ENCODE measurements at places on chromosomes 6 and 20.
A peak's percentile ranks its signal among the peaks of the same experiment; 100 is the strongest.

DNA sequence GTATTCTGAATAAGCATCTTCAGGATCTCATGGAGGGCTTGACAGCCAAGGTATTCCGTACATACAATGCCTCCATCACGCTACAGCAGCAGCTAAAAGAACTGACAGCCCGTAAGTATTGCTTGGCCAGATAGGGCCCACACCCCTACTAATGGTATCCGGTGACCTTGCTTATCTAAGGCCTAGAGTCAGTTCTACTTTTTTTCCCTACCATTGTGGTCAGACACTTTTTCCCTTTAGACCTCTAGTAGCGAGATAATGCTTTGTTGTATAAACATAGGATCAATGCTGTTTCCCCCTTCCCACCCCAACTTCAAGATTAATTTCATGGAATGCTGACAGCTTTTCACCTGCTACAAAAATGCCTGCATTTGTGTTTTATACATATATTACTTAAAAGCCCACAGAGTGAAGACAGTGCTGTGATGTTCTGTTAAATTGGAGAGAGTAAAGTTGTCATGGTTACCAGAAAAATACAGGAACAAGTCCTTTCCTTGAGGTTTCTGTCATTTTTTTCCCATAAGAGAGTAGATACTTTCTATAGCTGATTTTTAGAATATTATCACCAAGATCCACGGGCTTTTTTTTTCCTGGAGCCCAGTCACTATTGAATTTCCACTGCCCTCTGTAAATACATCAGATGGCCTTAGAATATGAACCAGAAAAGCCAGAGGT, 20.9 kb upstream of the PLCG1 start:
- no peak for DNase-seq

- no peak for DNase-seq
Observed at GRCh38 chr20:1308067-1308701, 20.8 kb downstream of the SDCBP2 start.

GRCh38 chr20:62337558-62338293, 29.4 kb downstream of the LAMA5 start:
- no peak for DNase-seq

DNA sequence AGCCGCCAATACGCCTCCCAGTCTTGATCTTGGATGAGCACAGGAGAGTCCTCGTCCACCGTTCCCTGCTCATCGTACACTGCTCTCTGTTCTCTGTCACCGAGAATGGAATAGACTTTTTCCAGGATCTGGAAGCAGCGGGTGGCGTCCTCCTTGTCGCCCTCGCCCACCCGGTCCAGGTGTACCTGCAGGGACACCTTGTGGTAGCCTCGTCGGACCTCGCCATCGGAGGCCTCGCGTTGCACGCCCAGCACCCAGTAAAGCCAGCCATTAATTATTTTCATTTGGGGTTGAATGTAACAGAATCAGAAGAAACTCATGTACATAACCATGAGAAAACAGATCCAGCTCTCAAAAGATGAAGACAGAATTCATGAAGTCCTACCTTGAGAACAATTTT, 59.9 kb downstream of the JAG1 start:
- no peak for DNase-seq

DNA sequence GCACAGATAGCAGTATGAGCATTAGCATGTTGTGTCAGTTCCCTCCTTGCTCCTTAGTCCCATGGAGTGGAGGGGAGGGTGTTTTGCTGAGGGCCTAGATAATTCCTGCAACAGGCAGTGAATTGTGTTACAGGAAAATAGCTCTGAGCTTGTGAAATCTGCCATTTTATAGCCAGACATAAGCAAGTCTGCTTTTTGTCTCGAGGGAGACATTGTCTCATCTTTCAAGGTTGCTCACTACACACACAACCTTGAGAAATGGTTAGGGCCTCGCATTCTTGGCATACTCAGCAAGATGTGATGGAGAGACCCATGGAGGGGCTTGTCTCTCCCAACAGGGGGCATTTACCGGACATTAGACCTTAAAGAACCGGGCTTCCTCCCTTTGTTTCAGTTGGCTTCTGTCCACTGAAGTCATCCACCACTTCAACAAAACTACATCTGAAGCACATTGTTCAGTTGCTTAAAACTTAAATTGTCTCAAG, 108.0 kb upstream of the FOXO3 start:
- no peak for DNase-seq

DNA sequence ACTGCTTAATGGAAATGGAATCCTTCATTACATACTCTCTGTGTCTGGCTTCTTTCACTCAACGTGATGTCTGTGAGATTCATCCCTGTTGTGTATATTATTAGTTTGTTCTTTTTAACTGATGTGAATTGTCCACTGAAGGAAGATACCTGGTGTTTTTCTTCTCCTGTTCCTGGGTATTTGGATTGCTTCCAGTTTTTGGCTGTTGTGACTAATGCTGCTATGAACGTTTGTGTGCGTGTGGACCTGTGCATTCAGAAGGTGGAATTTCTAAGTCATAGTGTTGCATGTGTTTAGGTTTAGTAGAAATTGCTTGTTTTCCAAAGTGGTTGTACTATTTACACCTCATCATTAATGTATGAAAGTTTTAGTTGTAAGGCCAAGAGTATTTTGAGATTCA, 3.8 kb downstream of the TULP4 start:
- no peak for DNase-seq

- no peak for DNase-seq
Observed at GRCh38 chr6:162852192-162852591, 124.4 kb downstream of the PACRG start.

DNA sequence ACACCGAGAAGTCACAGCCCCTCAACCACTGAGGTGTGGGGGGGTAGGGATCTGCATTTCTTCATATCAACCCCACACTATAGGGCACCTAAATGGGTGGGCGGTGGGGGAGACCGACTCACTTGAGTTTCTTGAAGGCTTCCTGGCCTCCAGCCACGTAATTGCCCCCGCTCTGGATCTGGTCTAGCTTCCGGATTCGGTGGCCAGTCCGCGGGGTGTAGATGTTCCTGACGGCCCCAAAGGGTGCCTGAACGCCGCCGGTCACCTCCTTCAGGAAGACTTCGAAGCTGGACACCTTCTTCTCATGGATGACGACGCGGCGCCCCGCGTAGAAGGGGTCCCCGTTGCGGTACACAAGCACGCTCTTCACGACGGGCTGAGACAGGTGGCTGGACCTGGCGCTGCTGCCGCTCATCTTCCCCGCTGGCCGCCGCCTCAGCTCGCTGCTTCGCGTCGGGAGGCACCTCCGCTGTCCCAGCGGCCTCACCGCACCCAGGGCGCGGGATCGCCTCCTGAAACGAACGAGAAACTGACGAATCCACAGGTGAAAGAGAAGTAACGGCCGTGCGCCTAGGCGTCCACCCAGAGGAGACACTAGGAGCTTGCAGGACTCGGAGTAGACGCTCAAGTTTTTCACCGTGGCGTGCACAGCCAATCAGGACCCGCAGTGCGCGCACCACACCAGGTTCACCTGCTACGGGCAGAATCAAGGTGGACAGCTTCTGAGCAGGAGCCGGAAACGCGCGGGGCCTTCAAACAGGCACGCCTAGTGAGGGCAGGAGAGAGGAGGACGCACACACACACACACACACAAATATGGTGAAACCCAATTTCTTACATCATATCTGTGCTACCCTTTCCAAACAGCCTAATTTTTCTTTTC, at the start of gene DCDC2:
DCDC2 (minus strand) TSS at position 724 of the 883 bp plus-strand sequence; CDS start at position 415, 309 bp downstream.
- peak; percentile 2 for DNase-seq

- DNase-seq = no peak
Observed at GRCh38 chr20:11324990-11325389, 592.7 kb upstream of the BTBD3 start.

DNA sequence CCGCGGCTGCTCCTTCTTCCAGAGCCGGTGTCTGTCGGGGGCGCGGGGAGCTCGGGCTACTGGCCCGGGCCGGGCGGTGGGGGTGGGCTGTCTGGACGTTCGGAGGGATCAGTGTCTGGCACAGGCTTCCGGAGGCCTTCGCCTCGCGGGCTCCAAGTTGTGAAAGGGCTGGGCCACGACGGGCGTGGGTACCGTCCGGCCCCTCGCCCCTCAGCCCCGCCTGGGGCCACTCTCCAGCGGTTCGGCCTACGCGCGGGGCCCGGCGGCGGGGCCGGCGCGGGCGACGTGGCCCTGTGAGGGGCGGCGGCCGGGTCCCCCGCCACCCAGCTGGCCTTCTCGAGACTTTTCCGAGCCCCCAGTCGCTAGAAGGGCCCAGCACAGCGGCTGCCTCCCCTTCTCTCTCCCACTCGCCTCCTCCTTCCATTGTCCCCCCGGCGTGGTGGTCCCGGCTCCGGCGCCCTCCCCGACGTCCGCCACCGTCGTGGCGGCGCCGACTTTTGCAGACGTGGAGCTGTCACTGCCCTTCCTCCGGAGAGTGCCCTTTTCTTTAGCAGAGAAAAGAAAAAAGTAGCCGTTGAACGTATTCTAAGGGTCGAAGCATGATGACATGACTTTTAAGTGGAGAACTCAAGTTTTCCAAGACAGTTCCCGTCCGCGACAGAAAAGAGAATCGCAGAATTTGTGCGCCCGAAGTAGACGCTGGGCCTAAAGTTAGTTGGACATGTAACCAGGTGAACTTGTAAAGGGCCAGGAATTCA, 571 bp downstream of the ITCH start:
- DNase-seq = peak; percentile 7

- no peak for DNase-seq
Observed at GRCh38 chr20:39705032-39705431, 742.9 kb downstream of the DHX35 start.

DNA sequence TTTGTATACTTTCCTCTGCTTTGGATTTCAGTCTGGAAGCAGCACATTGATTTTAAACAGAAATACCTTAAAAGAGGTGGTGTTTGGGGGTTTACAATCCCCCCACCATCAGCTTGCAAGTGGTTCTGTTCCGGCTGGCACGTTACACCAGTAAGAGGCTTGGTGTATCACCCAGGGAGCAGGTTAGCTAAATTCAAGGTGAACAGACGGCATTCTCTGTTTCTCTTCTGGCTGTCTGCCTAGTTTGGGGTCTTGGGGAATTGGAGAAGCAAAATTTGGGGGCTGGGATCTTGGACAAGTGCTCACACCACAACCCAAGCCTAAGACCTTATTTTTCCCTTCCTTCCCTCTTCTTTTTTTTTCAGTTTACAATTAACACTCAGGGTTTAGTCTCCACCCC, 7.5 kb upstream of the APCDD1L start:
- no peak for DNase-seq

- no peak for DNase-seq
Observed at GRCh38 chr20:971346-971745, 30.8 kb downstream of the RSPO4 start.

DNA sequence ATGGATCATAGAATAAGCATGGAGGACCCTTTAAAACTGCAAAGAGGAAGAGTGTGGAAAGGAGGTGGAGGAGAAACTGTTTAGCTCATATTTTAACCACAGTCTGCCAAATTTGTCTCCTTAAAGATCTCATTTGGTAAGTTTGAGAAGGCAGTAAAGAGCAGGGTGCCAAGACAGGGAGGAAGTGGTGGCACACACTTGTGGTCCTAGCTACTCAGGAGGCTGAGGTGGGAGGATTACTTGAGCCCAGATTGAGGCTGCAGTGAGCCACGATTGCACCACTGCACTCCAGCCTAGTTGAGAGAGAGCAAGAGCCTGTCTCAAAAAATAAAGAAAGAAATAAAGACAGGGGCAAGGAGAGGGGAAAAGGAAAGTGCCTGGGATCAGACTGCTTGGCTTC, 16.8 kb upstream of the DCBLD1 start:
- no peak for DNase-seq

DNA sequence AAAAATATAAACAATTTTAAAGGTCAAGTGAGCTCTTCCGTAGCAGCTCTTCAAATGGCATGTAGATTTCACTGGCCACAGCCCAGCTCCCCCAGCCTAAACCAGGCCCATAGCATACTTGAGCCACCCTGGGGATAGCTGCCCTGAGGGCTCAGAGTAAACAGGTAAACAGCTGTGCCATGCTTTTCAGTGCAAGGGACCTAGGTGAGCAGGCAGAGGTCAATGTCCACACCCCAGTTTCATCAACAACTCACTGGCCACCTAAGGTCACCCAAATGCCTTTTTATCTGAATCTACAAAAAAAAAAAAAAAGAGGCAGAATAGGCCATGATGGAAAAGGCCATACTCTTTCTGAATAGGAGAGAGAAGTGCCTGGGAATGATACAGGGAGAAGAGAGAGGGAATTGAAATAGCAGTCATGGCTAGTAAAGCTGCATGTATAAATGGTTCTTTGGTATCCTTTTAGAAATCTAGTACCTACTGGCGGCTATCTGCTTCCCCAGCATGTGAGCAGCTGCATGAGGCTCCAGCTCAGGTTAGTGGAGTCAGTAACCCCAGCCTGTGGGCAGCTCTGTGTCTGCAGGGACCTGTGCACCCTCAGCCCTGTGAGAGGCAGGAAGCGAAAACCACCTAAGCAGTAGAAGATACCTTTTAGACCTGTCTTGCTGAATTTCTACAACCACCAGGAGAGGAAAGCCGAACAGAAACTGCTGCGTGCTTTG, 77.0 kb downstream of the FOXA2 start:
- DNase-seq = no peak

DNA sequence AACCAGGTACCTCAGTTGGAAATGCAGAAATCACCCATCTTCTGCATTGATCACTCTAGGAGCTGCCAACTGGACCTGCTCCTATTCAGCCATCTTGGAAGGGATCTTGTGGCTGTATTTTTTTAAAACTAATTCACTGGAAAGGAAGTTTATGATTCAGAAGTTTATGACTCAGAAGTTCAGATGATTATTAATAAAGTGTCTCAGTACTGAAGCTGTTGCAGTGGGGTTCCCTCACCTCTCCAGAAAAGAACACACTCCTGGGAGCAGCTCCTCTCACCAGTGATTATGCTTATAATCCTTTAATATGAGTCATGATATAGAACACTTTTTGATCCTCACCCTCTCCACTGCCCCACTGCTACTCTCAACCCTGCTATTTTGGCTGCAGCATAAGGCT, 291.2 kb upstream of the HS3ST5 start:
- no peak for DNase-seq

DNA sequence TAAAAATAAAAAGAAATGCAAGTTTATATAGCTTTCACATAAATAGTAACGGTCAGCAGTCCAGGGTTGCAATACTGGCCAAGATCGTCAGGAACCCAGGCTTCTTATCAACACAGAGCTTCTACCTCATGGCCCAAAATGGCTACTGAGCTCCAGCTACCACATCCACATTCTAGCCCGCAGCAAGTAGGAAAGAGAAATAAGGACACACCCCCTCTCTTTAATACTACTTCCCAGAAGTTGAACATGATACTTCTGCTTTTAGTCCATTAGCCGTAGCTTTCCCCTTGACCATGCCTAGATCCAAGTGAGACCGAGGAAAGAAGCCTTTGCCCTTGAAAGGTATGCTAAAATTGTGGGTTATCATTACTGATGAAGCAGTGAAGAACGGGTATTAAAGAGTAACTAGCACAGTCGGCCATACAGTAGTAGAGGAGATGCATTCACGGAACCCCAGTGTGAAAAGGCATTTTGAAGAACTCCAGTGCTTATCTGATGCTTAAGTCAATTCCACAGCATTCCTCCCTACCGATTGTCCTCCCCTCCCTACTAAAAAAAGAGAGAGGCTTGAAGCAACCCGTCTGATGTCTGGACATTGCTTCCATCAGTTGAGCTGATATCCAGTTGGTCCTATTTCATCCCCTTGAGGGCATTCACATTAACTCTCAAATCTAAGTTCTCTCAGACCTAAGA, 226.9 kb upstream of the RREB1 start:
- DNase-seq = no peak

Data from stimulated activated CD4-positive, alpha-beta T cell treated with anti-CD3 and anti-CD28 coated beads, Interleukin-15, amount 100 ng/mL, for 48 hours (primary cell).